NCI-H526 treated with DMSO at 0.1 percent for 48 hours (cell line): ENCODE measurements at places on chromosomes 11 and 22.

DNA sequence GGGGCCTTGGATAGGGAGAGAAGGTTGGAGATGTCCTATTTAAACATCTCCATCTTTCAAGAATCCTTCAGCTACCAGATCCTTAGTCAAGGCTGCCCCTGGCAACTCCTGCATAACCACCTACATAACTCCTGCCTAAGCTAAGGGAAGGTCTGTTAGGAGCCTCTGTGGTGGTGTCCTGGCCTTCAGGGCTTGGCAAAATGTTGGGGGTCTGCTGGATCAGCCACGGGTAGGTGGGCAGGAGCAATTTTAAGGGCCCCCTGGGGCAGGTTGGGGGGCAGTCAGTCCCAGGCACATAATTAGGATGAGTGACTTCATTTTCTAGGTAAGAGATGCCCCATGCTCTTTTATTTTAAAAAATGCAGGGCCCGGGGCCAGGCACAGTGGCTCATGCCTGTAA lies 25.9 kb downstream of the USH1C start:
- no peak for DNase-seq

DNA sequence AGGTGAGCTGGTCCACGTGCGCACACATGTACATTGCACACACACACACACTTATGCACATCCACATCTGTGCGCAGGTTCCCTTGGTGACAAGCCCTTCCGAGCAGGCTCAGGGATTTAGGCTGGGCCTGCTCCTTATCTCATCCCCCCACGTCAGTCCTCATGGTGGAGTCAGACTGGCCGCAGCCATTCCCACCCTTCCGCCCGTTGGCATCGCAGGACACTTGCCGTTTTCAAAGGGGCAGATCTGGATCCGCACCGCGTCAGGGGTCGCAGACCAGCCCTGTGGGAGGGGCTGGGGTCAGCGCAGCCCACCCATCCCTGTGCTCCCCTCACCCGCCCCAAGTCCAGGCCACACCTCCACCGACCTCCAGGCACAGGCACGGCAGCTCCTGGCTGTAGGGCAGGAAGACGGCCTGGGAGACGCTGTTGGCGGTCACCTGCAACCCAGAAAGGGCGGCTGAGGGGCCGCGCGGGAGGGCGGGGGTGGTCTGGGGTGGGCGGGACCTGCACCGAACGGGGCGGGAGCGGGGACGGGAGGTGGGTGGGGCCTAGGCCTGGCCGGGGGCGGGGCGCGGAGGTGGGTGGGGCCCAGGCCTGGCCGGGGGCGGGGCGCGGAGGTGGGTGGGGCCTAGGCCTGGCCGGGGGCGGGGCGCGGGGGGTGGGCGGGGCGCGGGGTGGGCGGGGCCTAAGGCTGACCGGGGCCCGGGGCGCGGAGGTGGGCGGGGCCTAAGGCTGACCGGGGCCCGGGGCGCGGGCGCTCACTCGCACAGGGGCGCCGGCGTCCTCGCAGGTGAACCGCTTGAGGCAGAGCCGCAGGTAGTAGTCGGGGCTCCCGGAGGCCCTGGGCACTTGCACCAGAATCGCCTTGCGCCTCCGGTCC lies 13.3 kb downstream of the IL17REL start:
- DNase-seq = no peak

DNA sequence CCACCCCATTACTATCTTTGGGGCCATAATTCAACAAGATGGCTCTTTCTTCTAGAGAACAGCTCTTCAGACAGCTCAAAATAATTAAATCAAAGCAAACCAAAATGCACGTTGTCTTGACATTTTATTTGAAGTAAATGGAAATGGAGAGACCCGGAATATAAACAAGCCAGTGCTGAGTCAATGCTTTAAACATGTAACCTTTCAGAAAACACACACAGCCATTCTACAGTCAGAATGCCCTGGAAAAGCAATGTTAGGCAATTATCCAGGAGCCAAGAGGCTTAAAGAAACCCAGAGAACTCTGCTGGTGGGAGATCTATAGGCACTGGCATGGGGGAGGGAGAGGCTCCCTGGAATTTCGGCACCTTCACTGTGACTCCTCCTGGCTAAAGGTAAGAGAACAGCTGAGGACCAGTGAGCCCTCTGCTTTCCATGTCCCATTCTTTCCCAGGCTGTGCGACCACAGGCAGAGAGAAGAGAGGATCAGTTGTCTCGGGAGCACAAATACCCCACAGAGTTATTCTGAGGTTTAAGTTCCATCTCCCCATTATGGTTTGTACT lies 254.0 kb upstream of the CCDC90B start:
- DNase-seq = no peak

GRCh38 chr11:61744609-61745156 lies 7.8 kb upstream of the MYRF start:
- no peak for DNase-seq

DNA sequence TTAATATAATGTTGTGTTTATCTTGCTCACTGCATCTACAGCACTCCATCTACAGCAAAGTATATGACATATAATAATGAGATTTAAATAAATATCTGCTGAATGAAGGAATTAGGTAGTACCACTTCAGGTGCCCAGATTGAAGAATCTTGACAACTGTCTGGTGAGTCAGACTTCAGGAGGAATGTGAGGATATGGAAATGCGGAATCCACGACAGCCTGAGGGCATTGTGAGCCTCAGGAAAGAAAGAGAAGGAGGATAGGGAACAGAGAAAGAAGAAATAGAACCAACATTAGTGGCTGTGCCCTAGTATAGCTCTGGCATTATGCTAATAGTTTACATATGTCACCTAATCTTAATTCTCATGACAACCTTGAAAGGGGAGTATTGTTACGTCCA lies 304.4 kb downstream of the AASDHPPT start:
- no peak for DNase-seq

DNA sequence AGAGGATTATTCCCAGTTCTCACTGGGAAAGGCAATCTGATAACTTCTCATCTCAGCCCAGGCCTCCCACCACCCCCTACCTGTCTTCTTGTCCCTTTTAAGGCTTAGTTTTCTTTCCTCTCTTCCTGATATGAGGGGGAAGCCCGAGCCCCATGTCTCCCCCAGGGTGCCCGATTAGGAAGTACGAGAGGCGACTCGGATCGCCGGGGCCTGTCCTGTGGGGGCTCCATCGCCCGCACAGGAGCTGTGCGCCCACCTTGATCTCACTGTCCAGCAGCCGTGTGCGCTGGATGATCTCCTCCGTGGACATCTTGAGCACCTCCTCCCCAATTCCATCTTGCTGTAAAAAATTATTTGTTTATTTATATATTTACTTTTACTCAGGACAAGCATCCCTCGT lies 628 bp downstream of the PSMC3 start:
- DNase-seq = no peak

DNA sequence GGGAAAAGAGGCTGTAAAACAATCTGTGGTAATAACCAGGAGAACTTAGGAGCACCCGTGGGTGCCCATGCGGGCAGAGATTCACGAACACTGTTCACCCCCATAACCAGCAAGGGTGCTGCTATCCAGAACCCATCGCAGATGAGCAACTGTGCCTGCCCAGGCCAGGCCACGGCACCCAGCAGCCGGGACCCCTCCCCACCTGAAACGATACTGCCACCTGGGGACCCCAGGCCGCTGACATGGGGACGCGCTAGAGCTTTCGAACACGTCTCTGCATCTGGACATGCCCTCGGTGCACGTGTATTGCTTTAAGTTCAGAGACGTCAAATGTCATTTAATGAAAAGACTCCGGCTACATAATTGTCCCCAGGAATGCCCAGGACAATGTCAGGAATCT lies 14.3 kb upstream of the MUC2 start:
- DNase-seq = no peak

- DNase-seq = no peak
Observed at GRCh38 chr22:42679691-42680090, 30.5 kb upstream of the CYB5R3 start.

DNA sequence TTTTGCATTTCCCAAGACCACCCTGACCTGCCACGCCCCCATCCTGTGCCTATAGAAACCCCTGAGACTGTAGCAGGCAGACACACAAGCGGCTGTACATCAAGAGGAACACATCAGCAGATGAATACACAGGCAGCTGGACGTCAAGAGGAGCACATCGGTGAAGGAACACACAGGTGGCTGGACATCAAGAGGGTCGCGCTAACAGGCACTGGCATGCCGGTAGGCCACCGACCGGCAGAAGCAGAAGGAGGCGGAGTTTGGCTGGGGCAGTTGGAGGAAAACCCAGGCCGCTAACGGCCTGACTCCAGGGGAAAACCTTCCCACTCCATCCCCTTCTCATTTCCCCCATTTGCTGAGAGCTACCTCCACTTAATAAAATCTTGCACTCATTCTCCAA lies 5.4 kb upstream of the IPO7 start:
- no peak for DNase-seq

DNA sequence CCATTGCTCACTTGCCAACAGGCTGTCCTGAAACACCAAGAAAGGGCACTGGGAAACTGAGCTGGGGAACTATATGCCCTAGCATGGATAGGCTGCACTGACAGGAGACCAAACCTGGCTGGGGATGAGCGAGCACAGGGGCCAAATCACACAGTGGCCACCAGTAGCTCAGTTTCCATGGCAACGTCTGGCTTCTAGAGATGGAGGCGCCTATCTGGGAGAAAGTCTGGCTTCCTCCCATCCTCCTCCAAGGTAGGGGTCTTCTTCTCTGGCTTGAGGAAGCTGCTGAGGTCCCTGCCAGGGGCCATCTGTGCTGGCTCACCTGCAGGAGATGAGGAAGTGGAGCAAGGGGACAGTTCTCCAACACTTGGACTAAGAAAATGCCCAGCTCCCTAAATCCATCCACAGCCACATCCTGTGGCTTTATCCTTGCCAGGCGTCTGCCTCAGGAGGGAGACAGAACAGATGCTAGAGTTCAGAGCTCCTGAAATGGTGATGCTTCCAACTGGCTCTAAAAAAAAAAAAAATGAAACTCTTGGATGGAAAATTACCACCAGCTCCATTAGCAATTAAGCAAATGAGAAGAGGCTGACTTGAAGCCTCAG lies 48.3 kb downstream of the SYT13 start:
- no peak for DNase-seq
